Activated CD8-positive, alpha-beta memory T cell treated with anti-CD3 and anti-CD28 coated beads for 24 hours (primary cell): ENCODE measurements at places on chromosomes 7 and 10.

DNA sequence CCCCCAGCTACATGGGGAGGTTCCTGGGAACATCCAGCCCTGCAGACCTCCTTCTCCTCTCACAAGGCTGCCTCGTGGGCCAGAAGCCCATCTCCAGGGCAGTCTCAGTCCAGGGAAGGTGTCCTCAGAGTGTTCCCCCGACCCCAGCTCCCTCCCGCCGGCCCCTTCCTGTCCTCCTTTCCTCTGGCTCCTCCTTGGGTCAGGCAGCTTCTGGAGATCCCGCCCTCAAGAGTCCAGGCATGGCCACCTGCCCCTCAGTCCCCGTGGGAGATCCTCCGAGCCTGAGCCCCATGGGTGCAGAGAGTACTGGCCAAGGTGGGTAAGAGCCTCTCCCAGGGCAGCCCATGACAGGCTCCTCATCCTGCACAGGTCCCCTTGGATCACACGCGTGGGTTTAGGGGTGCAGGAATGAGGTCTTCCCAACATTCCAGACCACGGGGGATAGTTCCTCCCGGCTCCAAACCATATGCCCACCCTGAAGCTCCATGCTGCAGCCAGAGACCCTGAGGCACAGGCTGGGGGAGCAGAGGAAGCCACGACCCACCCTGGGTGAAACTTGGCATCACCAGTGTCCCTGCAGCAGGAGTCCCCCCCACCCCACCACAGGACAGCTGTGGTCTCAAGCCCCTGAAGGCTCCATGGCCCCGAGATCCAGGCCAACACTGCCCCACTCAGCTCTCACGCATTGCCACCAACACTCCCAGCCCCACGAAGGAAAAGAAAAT, 65.5 kb downstream of the OAT start:
- no peak for DNase-seq

GRCh38 chr7:2471396-2471795, 4.8 kb downstream of the GRIFIN start:
- no peak for DNase-seq

GRCh38 chr7:28378574-28379149, 33.7 kb upstream of the CREB5 start:
- no peak for DNase-seq

DNA sequence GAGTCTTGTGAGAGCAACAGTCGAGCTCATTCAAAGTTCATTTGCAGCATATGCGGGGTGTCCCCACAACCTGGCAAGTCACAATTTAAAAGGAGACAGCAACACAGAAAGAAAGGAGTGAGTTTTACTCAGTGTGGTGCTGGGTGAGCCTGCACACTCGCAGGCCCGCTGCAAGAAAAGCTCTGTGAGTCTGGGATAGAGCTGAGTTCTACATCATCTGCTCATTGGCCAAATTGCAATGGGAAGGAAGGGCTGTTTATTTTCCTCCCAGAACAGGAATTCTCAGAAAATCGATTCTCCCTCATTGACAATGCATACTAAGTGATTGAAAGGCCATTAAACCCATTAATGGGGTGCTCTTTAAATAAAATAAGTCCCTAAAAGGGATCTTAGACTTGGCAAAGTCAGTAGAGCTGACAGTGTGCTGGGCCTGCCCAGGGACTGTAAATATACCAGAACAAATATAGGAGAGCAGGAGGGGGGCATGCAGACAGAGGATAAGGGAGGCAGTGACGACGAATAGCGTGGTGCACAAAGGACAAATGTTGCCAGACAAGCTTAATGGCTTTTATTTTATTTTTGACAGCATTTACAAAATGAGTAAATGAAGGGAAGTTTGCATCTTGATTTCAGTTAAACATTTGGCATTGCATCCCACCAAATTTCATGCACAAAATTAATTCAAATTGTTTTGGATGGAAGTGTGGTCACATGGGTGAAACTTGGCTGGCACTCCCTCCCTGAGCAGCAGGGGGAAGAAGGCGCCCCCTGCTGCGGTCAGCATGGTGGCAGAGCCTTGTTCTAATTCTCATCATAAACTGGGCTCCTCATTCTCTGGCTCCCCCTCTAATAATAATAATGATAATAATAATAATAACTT, 215.7 kb downstream of the SNX10 start:
- DNase-seq, result no peak

DNA sequence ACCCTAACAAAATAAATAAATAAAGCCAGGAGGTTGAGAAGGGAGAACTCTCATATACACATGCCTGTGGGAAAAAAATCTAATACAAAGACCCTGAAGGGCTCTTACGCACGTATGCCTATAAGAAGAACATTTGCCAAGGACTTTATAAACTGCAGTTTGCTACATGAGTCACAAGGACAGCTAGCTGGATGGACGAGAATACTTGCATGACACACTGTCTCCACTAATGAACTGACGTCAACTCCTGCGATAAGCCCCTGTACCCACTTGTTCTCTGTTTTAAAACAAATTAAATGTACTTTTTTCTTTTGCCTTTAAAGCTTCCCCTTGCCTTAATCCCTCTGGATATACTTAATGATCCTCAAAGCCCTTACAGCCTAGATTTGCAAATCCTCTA, 374.6 kb upstream of the GHITM start:
- no peak for DNase-seq
